ENCODE measurements at places on chromosomes 6 and 20.

GRCh38 chr20:36519012-36519719, 22.2 kb upstream of the MYL9 start:
- DNase-seq = no peak

DNA sequence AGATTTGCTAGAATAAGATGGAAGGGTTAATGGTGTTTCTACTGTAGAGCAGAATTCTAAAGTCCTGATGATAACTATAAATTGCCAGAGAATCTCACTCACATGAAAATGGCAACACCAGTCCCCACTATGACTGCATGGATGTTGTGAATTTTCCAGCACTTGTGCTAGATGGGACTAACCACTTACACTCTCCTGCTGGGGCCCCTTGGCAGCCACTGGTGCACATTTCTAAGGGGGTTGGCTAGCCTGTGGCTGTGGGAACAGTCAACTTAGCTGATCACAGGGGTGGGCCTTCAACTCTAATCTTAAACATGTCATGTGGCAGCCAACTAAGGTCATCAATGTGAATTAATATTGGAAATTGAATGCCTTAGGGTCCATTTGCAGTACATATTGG, 271.2 kb downstream of the PHACTR1 start:
- DNase-seq = no peak

- no peak for DNase-seq
These were observed 19.9 kb downstream of the TPD52L1 start for GRCh38 chr6:125173341-125174095.

DNA sequence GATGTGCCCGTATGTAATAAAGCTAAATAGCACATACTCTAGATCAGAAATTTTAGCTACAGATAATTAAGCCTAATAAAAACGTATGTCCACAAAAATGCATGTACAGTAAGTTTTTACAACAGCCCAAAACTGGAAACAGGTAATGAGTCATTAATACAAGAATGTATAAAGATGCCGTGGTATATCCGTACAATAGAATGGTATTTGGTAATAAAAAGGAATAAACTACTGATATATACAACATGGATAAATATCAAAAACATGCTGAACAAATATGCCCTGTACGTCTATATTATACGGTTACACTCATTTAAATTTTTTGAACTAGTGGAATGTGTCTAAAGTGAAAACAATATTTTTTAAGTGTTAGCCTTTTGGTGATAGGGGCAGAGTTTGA, 128.2 kb upstream of the ADGRB3 start:
- no peak for DNase-seq

- DNase-seq = no peak
These were observed 294.2 kb downstream of the FOXC1 start for GRCh38 chr6:1903780-1904465.

DNA sequence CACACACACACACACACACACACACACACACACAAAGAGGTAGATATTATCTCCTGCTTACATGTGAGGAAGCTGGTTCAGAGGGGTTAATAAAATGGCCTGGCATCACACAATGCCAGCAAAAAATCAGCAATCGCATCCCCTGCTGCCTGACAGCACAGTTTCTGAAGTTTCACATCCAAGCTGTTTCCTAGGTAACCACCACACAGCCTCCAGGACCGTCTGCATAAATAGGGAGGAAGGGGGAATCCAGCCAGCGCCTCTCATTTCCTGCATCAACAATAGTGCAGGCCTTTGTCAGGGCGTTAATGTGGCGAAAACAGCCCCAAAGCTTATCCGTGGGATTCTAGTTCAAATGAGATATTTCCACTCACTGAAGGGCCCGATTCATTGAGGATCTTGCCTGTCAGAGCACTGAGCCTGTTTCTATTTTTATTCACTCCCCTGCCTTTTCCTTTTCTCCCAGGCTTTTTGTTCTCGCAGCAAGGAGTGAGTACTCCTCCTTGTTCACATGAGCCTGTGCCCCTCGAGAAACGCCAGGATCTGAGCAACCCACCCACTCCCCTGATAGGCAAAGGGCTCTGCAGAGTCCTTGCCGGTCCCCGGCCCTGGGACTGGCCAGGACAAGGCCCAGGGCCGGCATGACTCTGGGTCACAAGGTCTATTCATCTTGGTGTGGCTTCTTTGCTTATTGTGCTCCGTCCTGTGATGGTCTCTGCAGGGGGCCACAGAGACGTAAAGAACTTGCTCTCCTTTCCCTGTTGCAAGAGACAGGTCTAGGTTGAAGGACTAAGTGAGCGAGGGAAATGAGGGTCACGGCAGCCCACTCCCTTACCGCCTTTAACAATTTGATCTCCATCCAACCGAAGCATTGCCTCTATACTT, 32.7 kb downstream of the TUBB2B start:
- no peak for DNase-seq

DNA sequence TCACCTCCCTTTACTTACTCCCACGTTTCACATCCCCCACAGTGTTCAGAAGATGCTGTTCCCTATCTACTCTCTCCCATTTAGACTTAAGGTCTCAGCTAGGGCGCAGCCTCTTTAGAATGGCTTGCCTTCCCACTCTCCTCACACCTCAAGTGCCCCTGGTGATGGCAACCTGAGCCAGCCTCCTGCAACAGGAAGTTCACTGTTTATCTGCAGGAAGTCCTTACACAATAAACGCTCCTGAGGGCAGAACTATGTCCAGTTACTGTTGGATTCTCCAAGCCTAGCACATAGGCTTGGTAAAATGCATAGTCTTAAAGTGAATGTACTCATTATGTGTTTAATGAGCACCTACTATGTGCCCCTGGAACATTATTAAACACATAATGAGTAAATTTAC, 21.9 kb upstream of the RAB22A start:
- no peak for DNase-seq

GRCh38 chr20:905396-905961, 10.7 kb downstream of the ANGPT4 start:
- no peak for DNase-seq

DNA sequence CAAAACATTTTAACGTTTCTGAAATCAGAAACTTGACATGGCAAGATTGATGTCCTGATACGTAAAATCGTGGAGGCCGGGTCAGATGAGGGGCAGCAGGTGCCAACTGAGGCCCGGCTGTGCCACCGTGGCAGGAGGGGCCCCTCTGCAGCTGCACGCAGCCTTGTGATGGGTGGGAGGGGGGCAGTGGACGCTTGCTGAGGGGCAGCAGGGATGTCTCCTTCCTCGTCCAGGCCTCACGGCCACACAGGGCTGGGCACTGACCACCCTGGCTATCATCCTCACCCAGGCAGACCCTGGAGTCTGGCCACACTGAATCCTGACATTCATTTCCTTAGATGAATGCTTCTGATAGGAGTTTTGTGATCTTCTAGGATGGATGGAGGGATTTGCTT, 114.7 kb downstream of the ERMARD start:
- no peak for DNase-seq

DNA sequence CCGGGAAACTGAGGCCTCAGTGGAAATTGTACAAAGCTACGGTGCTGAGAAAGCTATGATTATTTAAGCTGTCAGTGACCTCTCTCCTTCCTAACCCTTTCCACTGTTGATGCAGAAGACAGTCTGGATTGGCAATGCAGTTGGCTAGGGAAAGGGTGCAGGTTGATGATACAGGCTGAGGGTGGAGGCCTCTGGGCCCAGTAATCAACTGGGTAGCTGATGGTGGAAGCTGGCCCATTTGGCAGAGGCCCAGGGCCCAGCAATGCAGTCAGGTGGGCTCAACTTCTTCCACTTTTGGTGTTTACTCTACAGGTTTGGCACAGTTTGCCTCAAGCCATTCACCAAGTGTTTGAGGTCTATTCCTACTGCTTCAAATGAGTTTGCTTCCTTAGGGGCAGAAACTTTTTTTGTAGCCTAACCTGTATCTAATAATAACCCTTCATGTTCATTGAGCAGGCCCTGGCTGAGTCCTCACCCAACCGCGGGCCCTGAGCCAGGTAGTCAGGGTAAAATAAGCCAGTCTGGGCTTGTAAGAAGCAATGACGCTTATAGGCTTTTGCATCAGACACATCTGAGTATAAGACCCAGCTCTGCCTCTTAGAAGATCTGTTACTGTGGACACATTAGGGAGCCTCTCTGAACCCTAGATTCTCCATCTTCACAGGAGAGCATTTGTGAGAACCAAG, 12.1 kb downstream of the BCL2L1 start:
- DNase-seq = no peak

GRCh38 chr20:1953621-1954020, 40.2 kb downstream of the PDYN start:
- DNase-seq = no peak

DNA sequence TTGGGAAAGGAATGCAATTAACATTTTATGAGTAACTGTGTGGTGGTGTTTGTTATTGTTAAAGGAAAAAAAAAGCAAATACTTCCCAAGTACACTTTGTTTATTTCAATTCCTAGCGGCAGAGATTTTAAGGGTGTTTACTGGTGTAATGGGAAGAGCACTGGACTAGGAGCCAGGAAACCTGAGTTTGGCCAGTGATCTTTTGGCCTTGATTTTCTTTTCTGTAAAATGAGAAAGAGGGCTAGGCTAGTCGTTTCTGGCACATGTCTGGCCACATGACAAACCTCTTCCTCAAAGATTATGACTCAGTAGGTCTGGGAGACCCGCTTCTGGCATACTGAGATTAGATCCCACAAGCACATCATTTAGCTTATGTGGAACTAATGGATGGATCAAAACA, 428.1 kb upstream of the NOX3 start:
- DNase-seq = no peak

- DNase-seq = no peak
These were observed 285.6 kb downstream of the SAMD5 start for GRCh38 chr6:147793871-147794643.

- DNase-seq = no peak
These were observed 26.9 kb downstream of the FIG4 start for GRCh38 chr6:109717971-109718370.

- DNase-seq = no peak
These were observed 32.0 kb downstream of the ZC2HC1B start for GRCh38 chr6:143896126-143896860.

DNA sequence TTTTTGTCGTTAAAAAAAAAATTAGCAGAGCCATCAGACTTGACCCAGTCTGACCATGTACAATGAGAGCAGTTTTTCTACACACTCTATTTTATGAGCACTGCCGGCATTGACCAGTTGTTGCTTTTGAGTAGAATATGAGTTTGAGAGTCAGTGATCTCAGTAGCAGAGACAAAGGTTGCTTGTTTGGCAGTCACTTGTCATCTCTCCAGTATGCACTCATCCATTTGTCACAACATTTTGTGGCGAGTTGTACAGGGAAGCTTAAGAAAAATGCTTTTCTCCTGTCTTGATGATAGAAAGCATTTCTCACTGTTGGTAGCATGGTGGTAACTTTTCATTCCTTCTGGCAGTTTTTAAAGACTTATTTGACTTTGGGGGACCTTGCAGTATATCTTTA, 159.9 kb downstream of the MMS22L start:
- DNase-seq = no peak

DNA sequence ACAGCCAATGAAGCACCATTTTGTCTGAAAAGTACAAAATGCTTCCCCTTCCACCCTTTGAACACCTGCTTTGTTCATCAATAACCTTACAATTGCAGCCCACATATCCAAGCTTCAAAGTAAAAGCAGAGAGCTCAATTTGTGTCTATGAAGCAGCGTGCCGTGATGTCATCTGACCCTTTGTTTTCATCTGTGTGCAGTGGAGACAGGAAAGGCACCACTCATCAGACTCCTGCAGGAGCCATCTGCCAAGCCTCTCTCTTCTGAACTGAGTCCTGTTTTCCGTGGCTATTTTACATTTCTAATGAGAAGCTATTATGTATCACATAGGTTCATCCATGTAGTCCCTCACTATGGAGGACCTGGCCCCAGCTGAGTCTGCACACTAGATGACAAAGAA, 7.5 kb upstream of the LY86 start:
- DNase-seq = no peak

- DNase-seq = no peak
These were observed 61.1 kb downstream of the CCN2 start for GRCh38 chr6:131890091-131890490.

GRCh38 chr6:81682858-81683620, 69.4 kb downstream of the TENT5A start:
- DNase-seq = no peak

DNA sequence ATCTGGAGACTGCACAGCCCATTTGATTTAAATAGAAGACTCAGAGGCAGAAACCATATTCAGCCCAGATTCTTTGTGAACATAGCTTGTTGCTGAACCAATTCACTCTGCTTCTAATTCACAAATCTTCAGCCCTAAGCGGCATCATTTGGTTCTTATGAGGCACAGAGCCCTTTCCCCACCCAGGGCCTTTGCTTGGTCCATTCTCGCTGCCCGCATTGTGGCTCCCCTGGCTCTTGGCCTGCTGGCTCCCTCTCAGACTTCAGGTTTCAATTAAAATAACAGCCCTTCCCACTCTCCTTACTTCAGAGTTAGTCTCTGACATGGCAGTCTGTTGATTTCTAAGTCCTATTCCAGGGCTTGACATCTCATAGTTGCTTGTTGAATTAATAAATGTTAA, 9.4 kb upstream of the TMEM14A start:
- DNase-seq = no peak

GRCh38 chr20:56428410-56428809, 16.4 kb downstream of the CASS4 start:
- no peak for DNase-seq

DNA sequence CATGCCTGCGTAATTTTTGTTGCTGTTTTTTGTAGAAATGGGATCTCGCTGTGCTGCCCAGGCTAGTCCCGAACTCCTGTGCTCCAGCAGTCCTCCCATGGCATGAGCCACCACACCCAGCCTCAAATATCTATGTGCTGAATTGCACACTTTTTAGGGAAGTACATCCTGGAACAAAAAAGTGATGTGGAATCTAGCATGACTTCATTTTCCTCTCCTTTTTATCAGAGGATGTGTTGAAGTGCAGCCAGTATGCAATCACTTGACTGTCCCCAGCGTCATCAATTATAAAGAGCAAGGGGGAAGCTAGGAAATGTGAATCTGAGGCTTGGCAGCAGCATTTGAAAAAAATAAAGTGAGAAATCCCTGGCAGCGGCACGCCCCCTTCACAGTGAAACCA, 6.4 kb upstream of the EXOC2 start:
- DNase-seq = no peak

DNA sequence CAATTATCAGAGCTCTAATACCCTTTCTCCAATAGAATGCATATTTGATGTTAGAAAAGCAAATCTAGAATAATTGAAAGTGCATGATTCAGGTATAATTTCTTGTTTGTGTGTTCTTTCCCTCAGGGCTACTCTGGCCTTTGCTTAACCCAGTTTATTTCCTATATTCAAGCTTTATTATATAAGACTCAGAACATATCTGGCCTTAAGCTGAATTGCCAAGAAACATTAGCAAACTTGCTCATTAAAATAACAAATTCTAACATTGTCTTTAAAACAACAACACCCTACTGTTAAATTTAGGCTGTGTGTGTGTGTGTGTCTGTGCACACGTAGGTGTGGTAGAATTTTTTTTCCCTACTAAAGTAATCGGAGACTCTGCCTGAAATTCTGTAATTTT, 426.5 kb downstream of the UTRN start:
- no peak for DNase-seq

GRCh38 chr20:8646033-8646441, 422.9 kb upstream of the PLCB4 start:
- no peak for DNase-seq

- DNase-seq = no peak
These were observed 133.0 kb upstream of the TRAF3IP2 start for GRCh38 chr6:111738631-111739030.

GRCh38 chr6:67102743-67103142, 1395.7 kb upstream of the EYS start:
- no peak for DNase-seq
